ENCODE measurements at places on chromosomes 6 and 20.

- no peak for DNase-seq
Observed at GRCh38 chr6:125913864-125914351, 42.7 kb upstream of the HINT3 start.

- no peak for DNase-seq
Observed at GRCh38 chr6:33670971-33671743, 40.3 kb downstream of the UQCC2 start.

- DNase-seq = no peak
Observed at GRCh38 chr20:8368670-8369069, 236.6 kb downstream of the PLCB1 start.

GRCh38 chr20:47543006-47543431, 41.3 kb downstream of the NCOA3 start:
- no peak for DNase-seq

DNA sequence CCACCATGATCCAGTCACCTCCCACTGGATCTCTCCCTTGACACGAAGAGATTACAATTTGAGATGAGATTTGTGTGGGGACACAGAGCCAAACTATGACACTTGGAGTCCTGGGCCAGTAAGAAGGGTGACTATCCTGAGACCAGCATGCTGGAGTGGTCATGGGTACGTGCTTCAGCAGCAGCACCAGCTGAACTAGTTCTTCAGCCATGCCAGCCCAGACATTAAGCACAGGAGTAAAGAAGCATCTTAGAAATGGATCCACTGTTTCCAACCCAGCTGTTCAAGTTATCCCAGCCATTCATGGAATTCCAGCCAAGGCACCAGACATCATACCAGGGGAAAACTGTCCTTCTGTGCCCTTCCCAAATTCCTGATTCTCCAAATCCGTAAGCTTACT, 370.0 kb downstream of the MAFB start:
- no peak for DNase-seq

GRCh38 chr6:160337991-160338390, 10.2 kb upstream of the SLC22A3 start:
- DNase-seq = no peak

- DNase-seq = no peak
Observed at GRCh38 chr20:62289898-62290297, 12.9 kb upstream of the ADRM1 start.

GRCh38 chr20:4685923-4686221, 35.8 kb upstream of the PRND start:
- no peak for DNase-seq

DNA sequence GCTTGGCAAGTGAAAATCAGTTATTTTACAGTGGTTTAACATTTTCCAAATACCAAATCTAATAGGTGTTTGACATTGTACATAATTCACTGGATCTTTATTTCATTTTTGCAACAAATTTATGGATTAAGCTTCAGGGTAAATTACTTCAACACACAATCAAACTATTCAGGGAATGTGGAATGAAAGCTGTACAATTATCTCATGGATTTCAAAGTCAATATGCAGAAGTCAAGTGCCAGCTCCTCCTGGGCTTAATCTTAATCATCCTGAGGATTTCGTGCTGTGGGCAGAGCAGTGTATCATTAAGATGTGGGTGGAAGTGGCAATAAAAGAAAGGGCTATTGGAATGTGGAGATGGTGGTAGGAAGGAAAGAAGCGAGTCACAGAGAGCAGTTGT, 548.8 kb downstream of the COL12A1 start:
- no peak for DNase-seq

DNA sequence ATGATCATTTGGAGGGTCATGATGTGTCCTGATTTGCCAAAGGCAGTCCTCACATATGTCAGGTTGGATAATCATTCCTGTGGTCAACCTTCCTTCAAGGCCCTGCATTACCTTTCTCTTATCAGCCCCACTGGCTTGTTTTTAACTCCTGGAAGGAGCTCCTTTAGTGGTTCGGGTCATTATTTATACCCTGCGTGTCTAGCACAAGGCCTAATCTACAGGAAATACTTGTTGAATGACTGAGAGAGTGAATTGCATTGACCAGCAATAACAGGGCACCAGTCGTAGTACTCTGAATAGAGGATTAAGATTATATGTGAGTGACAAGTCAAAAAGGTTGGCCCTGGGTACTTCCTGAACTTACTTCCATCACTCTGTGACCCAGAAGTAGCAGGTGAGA, 4.5 kb downstream of the HIVEP2 start:
- no peak for DNase-seq

DNA sequence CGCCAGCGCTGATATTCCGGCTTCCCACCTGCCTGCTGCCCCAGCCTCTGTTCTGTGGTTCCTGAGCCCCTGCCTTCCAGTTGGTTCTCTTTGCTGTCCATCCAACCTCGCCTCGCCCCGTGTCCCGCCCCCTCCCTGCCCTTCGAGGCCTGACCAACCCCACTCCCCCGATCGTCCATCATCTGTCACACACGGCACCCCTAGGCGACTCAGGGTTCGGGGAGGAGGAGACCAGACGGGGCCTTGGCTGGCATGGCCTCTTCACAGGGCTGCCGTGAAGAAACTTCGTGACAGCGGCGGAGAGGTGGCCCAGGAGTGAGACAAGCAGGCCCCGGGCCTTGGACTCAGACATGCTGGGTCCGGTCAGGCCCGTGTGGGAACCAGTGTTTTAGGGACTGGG, 226.1 kb downstream of the QKI start:
- DNase-seq = no peak

DNA sequence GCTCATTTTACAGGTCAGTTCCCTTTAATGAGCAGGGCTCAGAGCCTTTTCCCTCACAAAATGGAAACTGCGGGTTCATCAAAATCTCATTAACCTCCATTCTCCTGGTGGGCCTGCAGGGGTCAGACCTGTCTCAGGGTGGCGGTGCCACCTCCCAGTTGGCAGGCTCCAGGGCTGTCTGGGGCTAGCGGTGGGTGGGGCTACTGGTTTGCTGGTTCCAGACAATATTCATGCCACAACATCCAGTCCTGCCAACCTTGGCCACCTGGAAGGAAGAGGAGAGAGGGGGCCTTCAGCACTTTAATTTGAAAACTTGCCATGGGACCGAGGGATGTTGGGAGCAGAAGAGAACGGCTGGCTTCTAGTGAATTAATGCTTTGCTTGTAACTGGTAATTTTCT, 41.9 kb upstream of the CTNNBL1 start:
- DNase-seq = no peak

DNA sequence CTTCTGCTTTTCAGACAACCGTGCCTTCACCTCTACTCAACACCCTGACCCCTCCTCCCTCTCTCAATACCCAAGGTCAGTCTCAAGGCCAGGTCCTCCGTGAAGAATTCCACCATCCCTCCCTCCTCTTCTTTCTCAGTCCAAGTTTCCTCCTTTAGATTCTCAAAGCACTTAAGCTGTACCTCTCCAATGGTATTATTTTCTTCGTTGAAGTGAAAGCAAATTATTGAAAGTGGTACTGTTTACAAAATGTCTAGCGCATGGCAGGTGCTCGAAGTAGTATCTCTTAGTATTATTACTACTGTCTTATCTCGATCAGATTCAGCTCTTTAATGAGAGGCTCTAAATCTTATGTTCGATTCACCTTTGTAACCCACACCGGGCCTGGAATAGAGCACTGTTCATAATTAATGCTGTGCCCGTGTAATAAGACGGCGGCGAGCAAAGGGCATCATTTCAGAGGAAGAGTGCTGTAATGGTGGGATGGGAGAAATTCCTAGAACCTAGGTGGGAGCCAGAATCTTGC, 593 bp upstream of the RALGAPB start:
- no peak for DNase-seq

- no peak for DNase-seq
Observed at GRCh38 chr6:112258642-112259336, 4.4 kb upstream of the LAMA4 start.

- DNase-seq = no peak
Observed at GRCh38 chr6:119109654-119110325, 31.3 kb upstream of the FAM184A start.

DNA sequence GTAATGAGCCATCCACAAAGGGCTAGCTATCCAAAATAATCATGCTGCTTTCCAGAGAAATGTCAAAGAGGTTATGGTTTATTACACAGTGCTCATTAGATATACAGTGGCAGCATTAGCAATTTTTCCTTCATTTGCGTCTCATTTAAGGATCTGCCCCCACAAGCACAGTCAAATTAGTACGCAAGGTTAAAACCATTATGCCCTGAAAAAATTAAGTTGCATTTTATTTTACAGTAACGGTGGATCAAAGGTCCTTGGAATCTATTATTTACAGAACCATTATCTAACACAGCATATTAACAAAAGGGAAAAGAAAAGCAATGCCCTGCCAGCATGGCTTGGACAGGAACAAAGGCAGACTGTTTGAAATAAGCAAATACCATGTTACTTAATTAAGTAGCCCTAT, 144.8 kb downstream of the PDSS2 start:
- DNase-seq = no peak

GRCh38 chr20:62679978-62680589, 28.6 kb upstream of the NTSR1 start:
- no peak for DNase-seq

Measured in left forelimb (tissue), 1 donor.